ENCODE measurements at places on chromosomes 2 and 18.
A peak's percentile ranks its signal among the peaks of the same experiment; 100 is the strongest.

DNA sequence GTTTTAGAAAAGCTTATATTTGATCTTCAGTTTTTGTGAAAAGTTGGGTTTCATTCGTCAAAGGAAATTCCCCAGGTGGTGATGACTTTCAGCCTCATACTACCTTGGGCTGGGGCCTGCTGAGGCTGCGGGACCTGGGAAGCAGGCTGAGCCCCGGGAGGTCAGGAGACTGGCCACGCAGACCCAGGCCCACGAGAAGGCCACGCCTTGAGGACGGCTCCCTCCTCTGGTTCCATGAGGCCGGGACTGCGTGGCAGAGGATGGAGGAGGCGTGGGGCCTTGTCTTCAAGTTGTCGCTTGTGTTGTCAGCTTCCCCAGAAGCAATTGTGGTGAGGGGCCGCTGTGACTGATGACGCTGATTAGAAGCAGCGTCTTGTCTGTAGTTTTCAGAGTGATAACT, 11.8 kb downstream of the CNDP2 start:
- no peak for DNase-seq

GRCh38 chr2:183671233-183671632, 547.0 kb downstream of the NUP35 start:
- no peak for DNase-seq

GRCh38 chr2:238422285-238422684, 4.4 kb upstream of the ASB1 start:
- no peak for DNase-seq

GRCh38 chr2:105754011-105754410, 9.3 kb downstream of the NCK2 start:
- no peak for DNase-seq

DNA sequence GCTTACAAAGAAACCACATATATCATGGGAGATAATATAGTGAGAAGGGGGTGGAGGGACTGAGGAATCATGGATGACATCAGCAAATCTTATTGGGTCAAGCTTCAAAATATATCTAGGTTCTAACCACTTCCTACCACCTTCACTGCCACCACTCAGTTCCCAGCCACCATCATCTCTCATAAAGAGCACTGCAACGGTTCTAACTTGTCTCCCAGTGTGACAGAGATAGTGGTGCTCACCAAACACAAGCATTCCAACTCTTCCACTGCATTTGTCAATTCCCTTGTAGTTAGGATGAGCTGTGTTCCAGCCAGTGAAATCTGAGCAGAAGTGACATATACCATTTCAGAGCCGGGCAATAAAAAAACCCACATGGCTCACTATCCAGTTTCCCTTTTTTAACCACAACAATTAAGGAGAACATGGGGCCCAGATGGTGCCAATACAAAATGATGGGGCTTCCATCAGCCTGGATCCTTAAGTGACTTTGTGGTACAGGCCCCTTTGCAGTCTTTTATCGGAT, 318.1 kb downstream of the NBAS start:
- no peak for DNase-seq

DNA sequence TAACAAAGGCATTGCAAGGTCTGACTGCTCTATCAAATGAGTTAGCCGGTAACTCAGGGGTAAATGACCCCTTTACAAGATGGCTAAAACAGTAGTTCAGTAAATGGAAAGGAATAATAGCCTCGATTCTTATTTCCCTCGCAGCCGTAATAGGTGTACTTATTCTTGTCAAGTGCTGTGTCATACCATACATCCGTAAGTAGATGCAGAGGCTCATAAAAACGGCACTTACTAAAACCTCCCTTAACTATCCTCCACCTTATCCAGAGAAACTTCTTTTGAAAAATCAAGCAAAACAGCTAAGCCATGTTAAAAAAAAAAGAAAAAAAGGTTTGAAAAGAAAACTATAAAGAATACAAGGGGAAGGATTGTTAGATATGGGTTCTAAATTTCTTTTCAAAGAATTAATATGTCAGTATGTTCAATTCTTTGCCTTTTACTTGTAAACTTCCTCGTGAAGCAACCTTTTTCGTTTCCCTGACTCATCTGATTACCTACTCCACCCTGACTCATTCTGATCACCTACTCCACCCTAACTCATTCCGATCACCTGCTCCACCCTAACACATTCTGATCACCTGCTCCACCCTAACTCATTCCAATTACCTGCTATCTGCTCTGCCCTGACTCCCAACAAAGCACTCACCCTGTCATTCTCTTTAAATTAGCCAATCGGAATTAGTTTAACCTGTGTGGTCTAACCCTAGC, 127.5 kb downstream of the SPAG16 start:
- DNase-seq, result no peak

DNA sequence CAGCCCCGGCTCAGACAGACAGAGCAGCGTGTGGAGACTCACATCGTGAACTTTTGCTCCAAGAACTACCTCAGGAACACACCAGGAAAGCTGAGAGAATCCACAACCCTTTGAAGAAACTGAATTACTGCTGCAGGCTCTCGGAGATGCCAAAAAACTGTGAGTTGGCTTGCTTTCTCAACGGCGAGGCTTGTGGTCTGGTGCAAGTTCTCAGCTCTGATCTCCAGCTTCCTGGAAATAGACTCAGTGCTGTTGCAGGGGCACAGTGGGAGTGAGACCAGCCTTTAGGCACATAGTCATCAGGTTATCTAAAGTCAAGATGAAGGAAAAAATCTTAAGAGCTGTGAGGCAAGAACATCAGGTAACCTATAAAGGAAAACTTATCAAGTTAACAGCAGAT, 273.7 kb upstream of the LRATD1 start:
- no peak for DNase-seq

DNA sequence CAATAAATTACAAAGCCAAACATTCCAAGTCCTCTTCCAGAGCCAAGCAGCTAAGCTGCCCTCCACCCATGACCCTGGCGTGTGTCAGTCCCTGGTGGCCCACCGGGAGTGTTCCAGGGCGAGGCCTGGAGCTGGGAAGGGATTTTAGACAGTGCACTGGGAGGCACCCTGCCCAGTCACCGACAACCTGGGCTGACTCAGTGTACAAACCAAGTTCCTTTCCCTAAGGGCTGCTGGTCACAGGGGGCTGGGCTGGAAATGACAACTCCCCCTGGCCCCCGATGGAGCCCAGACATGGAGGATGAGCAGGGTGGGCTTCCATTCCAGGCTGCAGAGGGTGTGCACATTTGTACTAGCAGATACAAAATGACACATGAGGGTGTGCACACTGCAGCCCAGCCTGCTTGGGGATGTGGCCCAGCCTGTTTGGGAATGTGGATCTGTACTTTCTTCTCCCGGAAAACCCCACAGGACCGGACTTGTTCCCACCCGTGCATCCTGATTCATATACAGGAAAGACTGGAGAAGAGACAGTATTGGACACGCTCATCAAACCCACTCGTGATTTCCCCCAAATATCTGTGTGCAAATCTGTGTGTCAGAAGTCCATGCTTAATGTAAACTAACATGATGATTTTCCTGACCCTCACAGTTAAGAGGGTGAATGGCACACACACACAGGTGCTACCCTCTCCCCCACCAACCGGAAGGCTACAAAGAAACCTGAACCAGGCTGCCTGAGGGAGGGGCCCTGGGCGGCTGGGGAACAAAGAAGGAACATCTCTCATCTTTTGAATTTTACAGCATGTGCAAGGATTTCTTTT, 58.9 kb downstream of the NDUFA10 start:
- no peak for DNase-seq

DNA sequence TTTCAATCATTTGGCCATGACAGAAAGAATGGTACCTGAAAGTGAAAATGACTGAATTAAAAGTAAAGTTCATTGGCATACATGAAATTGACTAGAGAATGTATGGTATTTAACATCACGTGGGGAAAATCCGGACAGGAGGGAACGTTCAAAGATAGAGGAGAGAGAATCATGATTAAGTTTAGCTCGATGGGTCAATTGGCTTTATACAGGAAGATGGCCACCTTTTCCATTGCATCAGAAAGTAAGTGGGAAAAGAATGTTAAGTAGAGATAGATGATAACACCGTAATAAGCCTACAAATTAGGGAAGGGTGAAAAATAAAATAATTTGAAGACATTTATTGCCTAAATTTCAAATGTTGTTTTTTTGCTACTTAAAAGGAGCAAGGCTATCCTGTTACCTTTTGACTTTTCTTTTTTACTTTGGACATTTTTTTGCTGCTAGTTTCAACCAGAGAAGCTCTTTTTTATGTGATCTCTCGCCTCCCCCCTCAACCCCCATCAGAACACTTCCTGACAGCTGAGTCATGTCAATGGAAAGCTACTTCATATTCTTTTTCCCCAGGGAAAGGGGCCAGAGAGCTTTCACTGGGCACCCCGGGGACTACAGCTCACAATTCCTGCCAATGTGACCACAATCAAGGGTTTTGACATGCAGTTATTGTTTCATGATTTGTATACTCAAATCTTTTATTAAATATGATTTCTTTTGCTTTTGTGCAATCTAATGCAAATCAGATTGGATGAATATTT, 767 bp upstream of the CCDC102B start:
- peak; percentile 74 for DNase-seq

DNA sequence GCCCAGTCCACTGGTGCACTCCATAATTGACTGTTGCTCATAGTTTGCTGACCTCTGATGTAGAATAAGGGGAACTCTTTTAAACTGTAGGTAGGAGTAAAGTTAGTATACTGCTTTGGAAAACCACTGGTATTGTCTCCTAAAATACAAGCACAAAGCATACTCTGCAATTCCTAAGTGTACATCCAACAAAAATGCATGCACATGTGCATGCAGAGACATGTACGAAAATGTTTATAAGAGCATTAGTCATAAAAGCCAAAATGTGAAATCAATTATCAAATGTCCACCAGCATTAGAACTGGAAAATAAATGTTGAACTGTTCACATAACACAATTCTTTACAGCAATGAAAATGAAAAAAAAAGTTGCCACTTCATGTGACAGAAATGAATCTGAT, 39.8 kb upstream of the DDX18 start:
- no peak for DNase-seq

DNA sequence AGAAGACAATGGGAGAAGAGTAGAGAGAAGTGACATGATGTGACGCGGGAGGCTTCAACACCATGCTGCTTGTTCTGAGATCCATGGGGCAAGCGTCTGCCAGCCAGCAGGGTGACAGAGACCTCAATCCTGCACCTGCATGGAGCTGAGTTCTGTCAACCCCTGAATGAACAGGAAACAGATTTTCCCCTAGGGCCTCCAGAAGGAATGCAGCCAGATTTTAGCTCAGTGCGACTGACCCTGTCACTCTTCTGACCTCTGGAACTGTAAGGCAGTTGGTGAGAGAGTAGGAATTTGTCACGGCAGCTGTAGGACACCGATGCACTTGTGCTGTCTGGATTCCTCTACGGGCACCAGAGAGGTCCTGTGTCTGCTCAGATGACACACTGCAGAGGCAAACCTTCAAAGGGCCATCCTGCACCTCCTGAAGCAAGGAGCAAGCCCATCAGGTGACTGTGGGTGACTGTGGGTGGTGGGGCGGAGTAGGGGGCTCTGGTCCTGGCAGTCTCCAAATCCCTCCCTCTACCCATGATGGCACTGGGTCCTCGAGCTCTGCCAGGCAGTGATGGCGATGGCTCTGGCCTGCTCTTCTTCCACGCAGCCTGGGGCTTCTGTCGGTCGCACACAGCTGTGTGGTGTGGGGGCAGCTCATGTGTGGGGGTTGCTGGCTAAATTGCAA, 194.3 kb upstream of the TWIST2 start:
- no peak for DNase-seq

GRCh38 chr18:50091509-50092244, 103.3 kb downstream of the MYO5B start:
- peak; percentile 14 for DNase-seq

- DNase-seq, result peak; percentile 8
Observed at GRCh38 chr2:227703280-227703732, 14.5 kb downstream of the SLC19A3 start.

GRCh38 chr2:132430895-132431294, 14.3 kb downstream of the GPR39 start:
- DNase-seq, result no peak

DNA sequence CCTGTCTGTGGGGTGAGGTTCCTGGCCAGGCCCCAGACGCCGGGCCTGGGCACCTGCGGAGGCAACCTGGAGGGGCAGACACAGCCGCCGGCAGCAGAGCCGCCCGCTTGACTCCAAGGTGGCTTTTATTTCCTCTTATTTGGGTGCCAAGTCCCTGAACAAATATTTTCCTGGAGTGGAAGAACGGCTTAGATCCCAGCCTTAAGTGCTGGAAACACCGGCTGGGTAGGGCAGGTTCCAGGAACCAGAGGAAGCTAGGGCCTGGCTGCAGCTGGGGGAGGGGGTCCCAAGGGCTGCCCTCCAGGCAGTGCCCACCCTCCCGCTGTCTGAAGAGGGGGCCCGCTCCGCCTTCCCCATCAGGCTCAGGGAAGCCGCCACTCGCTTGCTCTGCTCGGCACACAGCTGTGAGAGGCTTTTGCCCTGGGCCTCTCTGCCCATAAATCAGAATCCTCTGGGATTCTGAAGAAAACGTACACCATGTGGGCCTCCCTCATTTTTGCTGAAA, 28.2 kb downstream of the SDC1 start:
- no peak for DNase-seq

- no peak for DNase-seq
Observed at GRCh38 chr18:4026542-4026941, 428.6 kb downstream of the DLGAP1 start.

GRCh38 chr2:191746346-191747169, 68.6 kb downstream of the NABP1 start:
- DNase-seq, result peak; percentile 78

- DNase-seq, result no peak
Observed at GRCh38 chr2:102253140-102253752, 58.1 kb upstream of the IL1RL1 start.

- peak; percentile 45 for DNase-seq
Observed at GRCh38 chr2:172038604-172039003, 38.9 kb downstream of the METAP1D start.

DNA sequence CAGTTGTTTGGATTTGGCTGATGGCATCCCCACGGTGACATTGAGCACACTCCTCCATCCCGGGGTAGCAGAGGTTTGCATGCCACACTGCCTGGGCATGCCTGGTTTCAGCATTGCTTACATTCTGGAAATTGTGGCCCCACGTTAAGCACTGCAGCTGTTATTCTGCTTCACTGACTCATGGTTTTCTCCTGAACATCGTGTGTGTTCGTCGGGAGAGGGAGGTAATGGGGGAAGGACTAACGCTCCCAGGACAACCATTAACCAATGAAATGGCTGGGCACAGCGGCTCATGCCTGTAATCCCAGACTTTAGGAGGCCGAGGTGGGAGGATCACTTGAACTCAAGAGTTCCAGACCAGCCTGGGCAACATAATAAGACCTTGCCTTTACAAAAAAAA, 28.2 kb upstream of the YWHAQ start:
- DNase-seq, result peak; percentile 59

DNA sequence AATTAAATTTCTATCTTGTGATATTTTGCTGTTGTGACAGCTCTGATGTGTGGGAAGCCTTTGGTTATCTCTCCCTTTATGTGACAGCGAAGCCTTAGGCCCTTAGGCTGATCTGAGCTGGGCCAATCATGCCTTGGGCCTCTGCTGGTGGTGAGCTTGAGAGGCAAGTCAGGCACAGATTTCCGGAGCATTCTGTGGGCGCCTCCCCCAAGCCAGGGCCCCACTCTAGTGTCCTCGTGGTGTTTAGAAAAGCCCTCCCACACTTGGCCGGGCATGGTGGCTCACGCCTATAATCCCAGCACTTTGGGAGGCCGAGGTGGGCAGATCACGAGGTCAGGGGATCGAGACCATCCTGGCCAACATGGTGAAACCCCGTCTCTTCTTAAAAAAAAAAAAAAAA, 239.8 kb downstream of the SH3RF3 start:
- no peak for DNase-seq

GRCh38 chr2:215489288-215489848, 53.5 kb upstream of the FN1 start:
- no peak for DNase-seq

- DNase-seq, result no peak
Observed at GRCh38 chr2:201208563-201209252, 25.8 kb downstream of the CASP10 start.

- DNase-seq, result no peak
Observed at GRCh38 chr18:9608298-9608697, 6.1 kb downstream of the PPP4R1 start.
